ENCODE measurements at places on chromosomes 3 and 15. TPM values are rescaled to one million over a fixed set of nuclear protein-coding genes. Genes with fewer than 3 reads are reported as not detected.
A peak's percentile ranks its signal among the peaks of the same experiment; 100 is the strongest.

DNA sequence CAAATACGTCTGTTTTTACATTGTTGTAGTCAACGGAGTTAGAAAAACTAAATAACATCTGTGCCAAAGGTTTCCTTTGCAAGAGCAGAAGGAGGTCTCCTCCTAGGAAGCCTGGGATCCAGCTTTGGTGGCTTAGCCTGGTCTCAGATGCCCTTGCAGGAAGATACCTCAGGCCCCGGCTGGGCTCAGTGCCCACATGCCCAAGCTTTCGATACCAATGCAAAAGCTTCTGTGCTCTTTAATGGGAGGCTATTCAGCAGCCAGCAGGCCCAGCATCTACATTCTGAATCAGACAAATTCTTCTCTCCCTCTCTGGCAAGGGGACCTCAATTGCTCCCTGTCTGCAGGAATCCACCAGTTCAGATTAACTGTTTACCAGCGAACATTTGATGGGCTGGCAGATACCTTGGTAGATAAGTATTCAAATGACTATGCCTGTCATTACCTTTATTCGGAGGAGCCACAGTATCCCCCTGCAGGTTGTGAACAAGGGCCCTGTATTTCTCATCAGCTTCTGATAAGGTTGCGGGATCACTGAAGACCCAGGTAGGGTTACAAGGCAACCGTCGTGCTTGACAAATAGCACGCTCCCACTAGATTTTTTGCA lies 180.1 kb upstream of the KBTBD8 start:
- DNase-seq, result no peak
- H3K4me3 ChIP-seq, result no peak overlapping the region
- no peaks in the 10 kb centered on the region for H3K36me3 ChIP-seq
- H3K4me1 ChIP-seq, result peaks cover 22% of the 10 kb centered on the region
- peaks cover 30% of the 10 kb centered on the region for H3K27me3 ChIP-seq

DNA sequence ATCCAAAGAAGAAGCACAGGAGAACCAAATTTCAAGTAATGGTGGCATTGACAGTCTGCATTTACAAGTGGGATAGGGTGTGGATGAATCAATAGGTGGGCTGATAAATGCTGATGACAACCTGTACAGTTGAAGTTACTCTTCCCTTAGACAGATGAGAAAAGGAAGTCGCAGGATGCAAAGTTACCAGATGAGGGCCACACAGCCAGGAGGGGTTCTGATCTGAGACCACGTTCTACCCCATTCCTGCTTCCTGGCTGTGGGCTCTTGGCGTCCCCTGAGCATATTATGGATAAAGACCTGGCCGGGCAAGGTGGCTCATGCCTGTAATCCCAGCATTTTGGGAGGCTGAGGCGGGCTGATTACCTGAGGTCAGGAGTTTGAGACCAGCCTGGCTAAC lies 104.6 kb downstream of the EOMES start:
- H3K27ac ChIP-seq, result no peak overlapping the region
- no peaks in the 10 kb centered on the region for H3K36me3 ChIP-seq
- no peak overlapping the region for H3K4me3 ChIP-seq
- H3K4me1 ChIP-seq, result no peaks in the 10 kb centered on the region
- DNase-seq, result no peak

- no peak overlapping the region for H3K4me3 ChIP-seq
- H3K27me3 ChIP-seq, result peaks cover 9% of the 10 kb centered on the region
- H3K4me1 ChIP-seq, result no peaks in the 10 kb centered on the region
- no peaks in the 10 kb centered on the region for H3K36me3 ChIP-seq
- no peak overlapping the region for H3K27ac ChIP-seq
Measured at GRCh38 chr15:61794276-61794675, 266.0 kb downstream of the VPS13C start.

DNA sequence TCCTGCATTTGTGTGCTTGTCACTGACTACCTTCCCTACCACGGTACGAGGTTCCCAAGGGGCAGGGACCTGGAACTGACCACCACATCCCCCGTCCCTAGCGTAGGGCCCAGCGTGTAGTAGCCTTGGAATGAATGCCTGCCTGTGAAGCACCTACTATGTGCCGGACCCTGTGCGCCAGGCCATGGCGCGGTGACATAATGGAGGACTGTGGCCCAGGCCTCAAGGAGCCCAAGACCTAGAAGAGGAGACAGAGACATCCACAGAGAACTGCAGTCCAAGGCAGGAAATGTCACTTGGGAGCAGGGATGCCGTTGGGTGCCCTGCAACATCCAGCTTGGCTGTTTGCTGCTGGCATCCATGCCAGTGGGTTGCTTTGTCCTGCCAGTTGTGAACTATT lies 71.9 kb upstream of the SLC6A6 start:
- H3K27me3 ChIP-seq, result no peaks in the 10 kb centered on the region
- no peak overlapping the region for H3K4me3 ChIP-seq
- peaks cover 17% of the 10 kb centered on the region for H3K4me1 ChIP-seq
- no peak for DNase-seq
- H3K36me3 ChIP-seq, result peaks cover 3% of the 10 kb centered on the region

DNA sequence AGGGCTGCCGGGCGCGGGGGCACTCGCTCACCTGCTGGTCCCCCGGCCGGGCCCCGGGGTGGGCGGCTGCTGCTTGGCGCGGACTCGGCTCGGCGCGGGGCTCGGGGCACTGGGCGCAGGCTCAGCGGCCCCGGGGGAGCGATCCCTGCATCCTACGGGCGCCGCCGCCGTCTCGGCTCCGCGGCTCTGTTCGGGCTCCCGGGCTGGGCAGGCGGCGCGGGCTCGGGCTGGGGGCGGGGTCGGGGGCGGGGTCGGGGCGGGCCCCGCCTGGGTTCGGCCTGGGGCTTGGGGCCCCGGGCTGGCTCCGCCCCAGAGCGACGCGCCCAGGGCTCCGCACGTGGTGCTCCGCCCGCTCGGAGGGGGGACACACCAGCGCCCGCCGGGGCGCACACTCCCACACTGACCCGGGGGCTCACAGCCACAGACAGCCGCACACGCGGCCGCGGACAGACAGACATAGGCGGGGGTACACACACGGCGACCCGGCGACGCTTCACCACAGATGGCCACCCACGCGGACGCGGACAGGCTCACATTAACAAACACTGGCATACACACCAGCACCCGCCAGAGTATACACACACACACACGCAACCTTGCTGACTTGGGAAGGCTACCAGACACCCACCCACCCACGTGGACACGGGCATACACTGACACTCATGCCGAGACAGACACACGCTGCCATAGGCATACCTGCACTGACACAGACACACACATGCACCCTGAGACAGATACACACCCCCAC lies at the start of gene SCN5A:
Gene SCN5A (minus strand): TSS at position 188 of the 748 bp plus-strand sequence. CDS start 16,380 bp downstream, outside the sequence.
- no peaks in the 10 kb centered on the region for H3K4me1 ChIP-seq
- no peak for DNase-seq
- no peak within 1 kb of the TSS for H3K27ac ChIP-seq
- no peak within 1 kb of the TSS for H3K4me3 ChIP-seq
- peaks cover 16% of the 10 kb centered on the region for H3K27me3 ChIP-seq

DNA sequence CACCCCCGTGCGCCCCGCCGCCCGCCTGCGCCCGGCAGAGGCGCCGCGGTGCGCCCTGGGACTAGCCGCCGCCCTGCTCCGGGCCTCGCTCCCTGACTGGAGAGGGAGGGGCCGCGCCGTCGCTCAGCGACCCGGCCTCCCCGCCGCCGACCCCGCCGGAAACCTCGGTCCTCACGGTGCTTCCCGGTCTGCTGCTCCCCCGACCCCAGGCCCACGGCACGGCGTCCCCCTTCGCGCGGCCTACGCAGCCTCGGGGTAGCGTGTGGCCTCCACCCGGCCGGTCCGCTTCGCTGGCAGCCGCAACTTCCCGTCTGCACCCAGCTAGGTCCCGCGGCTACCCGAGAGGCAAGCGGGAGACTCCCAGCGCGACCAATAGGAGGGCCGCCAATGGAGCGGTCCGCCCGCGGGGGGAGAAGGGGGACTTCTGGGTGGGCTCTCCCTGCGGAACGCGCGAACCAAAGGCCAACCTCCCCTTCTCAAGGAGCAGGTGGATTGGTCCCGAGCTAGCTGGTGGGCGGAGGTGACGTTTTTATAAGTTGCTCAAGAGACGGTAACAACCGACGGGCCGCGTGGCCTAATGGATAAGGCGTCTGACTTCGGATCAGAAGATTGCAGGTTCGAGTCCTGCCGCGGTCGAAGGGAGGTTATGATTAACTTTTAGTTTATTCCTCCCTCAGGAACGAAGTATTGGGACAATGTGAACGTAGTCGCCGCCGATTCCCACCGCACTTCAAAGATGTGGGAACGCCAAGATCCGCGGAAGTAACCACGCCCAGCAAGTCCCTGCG lies at the start of gene POLG:
Gene POLG (minus strand): TSS at position 315 of the 788 bp plus-strand sequence. CDS start 1,070 bp downstream, outside the sequence.
- DNase-seq, result peak; percentile 99
- peaks cover 30% of the 10 kb centered on the region for H3K4me1 ChIP-seq
- H3K27ac ChIP-seq, result peak within 1 kb of the TSS; percentile 99
- H3K27me3 ChIP-seq, result peaks cover 28% of the 10 kb centered on the region
- H3K36me3 ChIP-seq, result peaks cover 25% of the 10 kb centered on the region

Gene CAMK1
- 9.1 TPM for total RNA-seq

Gene CPNE4
- 3.9 TPM for total RNA-seq

Gene RTP3
- total RNA-seq, result not detected

Gene APOD
- 0.57 TPM for total RNA-seq

Gene FRMD5
- 3.8 TPM for total RNA-seq
